ENCODE measurements at places on chromosomes 3 and 15.

DNA sequence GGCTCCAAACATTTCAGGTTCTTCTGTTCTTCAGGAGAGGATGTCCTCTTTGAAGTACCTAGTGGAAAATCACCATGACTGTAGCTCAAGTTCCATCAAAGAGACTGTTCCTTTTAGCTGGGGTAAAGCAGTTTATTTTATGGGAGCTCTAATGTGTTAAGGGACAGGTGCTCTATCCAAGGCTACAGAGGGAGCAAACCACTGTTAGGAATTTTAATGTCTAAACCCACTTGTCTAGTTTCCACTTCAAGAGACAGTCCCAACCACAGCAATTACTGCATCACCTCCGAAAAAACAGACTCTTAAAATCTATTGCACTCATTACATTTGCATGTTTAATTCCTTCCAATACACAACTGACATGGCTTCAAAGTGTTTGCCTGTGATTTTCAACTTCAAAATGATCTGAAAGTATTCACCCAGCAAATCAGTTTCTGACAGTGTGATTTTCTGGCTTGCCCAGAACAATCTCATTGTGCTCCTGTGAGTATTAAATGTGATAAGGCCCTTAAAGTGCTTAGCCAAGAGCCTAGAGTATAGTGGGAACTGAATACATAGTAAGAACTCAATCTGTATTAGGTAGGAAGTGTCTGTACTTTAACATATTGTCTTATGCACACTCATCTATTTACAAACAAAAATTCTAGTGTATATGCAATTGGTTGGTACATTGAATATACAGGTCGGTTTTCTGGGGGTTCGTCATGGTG is 266.5 kb upstream of the CCDC54 start:
- no peak for DNase-seq
- H3K27ac ChIP-seq: no peak overlapping the region
- H3K4me3 ChIP-seq: no peak overlapping the region

DNA sequence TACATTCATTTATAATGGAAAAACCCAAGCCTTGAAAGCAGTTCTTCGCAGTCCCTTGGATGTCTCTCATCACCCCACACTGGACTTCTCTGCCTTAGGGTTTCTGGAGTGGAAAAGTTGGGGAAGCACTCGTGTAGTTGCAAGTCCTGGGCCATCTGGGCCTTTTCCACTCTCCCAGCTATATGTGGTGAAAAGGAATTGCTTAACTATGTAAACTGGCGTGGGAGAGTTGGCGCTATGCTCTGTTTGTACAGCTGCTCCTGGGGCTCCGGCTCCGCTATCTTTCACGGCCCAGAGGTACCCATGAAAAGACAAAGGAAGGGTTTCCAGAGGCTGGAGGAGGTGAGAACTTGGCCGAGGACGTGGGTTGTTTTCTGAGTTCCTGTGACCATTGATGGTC is 81.1 kb upstream of the MYZAP start:
- H3K27me3 ChIP-seq: no peaks in the 10 kb centered on the region
- H3K27ac ChIP-seq: no peak overlapping the region
- no peak for DNase-seq
- H3K4me1 ChIP-seq: no peaks in the 10 kb centered on the region
- H3K36me3 ChIP-seq: no peaks in the 10 kb centered on the region
- no peak overlapping the region for H3K4me3 ChIP-seq

- H3K36me3 ChIP-seq: no peaks in the 10 kb centered on the region
- H3K4me3 ChIP-seq: no peak overlapping the region
- no peak overlapping the region for H3K27ac ChIP-seq
- H3K27me3 ChIP-seq: no peaks in the 10 kb centered on the region
- H3K4me1 ChIP-seq: no peaks in the 10 kb centered on the region
Measured at GRCh38 chr3:38574411-38575278, 74.8 kb downstream of the SCN5A start.

- DNase-seq: no peak
- H3K27me3 ChIP-seq: no peaks in the 10 kb centered on the region
- H3K36me3 ChIP-seq: no peaks in the 10 kb centered on the region
- H3K4me3 ChIP-seq: no peak overlapping the region
- no peaks in the 10 kb centered on the region for H3K4me1 ChIP-seq
Measured at GRCh38 chr15:39510001-39510701, 70.7 kb upstream of the THBS1 start.

GRCh38 chr3:123319760-123320159 is 118.0 kb downstream of the SEC22A start:
- no peaks in the 10 kb centered on the region for H3K27me3 ChIP-seq
- no peaks in the 10 kb centered on the region for H3K36me3 ChIP-seq
- H3K4me3 ChIP-seq: no peak overlapping the region
- DNase-seq: no peak
- no peaks in the 10 kb centered on the region for H3K4me1 ChIP-seq

DNA sequence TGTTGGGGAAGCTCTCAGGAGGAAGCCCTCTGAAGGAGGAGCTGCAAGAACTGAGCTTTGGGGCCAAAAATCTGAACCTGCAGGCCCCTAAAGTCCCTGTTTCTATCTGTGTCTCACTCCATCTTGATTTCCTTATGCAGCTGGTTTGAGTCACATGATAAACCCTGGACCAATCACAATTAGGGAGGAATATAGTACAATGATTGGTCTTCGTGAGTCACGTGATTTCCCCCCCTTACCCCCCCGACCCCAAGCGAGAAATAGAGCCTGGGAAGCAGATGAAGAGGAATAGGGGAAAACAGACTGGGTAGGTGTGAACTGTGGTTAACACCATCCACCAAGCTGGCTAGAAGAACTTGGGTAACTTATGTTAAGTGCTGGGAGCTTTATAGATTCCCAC is 12.9 kb downstream of the CRABP1 start:
- H3K36me3 ChIP-seq: no peaks in the 10 kb centered on the region
- no peak overlapping the region for H3K4me3 ChIP-seq
- no peak for DNase-seq
- H3K27me3 ChIP-seq: no peaks in the 10 kb centered on the region
- H3K4me1 ChIP-seq: no peaks in the 10 kb centered on the region

GRCh38 chr3:125556314-125556713 is 36.3 kb upstream of the SNX4 start:
- H3K36me3 ChIP-seq: no peaks in the 10 kb centered on the region
- no peak overlapping the region for H3K4me3 ChIP-seq
- no peaks in the 10 kb centered on the region for H3K4me1 ChIP-seq
- DNase-seq: no peak
- H3K27me3 ChIP-seq: no peaks in the 10 kb centered on the region
- H3K27ac ChIP-seq: no peak overlapping the region

DNA sequence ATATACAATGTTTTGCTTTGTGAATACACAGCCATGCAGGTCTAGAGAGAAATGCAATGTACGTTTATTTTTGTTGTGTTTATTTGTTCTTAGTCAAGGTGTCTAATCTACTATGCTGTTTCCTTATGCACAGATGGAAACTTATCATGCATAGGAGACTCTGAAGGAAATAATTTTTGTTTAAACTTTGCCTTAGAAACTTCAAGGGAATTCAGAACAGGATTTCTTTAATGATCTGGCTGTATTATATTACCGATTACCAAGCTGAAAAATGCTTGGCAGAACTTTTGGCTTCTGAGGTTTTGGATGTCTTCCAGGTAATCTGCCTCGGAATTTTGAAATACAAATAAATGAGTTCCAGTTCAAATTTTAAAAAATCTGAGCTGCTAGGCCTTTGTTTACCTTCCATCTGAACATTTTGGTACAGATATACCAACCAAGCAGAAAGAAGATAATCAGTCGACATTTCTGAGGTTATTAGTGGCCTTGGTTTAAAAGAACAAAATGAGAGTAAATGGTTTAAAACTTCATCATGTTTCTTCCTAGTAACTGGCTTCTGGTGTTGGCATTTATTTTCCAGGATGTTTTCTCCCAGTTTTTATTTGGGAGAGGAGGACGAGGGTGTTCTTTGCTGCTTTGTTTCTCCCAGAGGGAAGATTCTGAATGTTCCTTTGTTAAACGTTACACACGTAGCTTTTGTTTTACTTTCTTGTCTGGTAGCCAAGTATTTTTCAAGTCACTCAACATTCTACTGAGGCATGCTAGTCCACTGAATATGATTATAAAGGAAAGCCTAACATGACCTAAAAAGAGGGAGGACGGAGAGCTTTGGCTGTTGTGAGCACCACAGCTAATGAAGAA is 421.8 kb upstream of the TBL1XR1 start:
- H3K4me3 ChIP-seq: no peak overlapping the region
- H3K27ac ChIP-seq: peak overlapping the region; percentile 80
- no peaks in the 10 kb centered on the region for H3K36me3 ChIP-seq
- H3K27me3 ChIP-seq: no peaks in the 10 kb centered on the region

DNA sequence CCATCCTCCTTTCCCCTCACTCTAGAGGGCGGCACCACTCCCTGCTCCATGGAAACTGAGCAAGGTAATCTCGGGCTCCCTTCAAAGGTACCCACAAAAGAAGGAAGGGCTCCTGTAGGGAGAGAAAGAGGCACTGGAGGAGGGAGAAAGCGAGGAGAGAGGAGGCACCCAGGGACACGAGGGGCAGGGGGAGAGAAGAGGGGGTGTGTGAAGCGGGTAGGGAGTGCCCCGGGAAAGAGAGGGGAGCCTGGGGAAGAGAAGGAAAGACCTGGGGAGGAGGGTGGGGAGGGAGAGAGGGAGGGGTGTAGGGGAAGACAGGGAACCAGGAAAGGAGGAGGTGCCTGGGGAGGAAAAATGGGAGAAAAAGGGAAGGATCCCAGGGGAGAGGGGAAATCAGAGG is 523 bp downstream of the VILL start:
- H3K27me3 ChIP-seq: no peaks in the 10 kb centered on the region
- no peak overlapping the region for H3K27ac ChIP-seq
- H3K36me3 ChIP-seq: no peaks in the 10 kb centered on the region
- H3K4me3 ChIP-seq: no peak overlapping the region
- no peak for DNase-seq

GRCh38 chr3:14303336-14304100 is 98.9 kb upstream of the SLC6A6 start:
- DNase-seq: no peak
- no peak overlapping the region for H3K27ac ChIP-seq
- no peaks in the 10 kb centered on the region for H3K27me3 ChIP-seq
- H3K4me3 ChIP-seq: no peak overlapping the region
- H3K4me1 ChIP-seq: no peaks in the 10 kb centered on the region

- no peak overlapping the region for H3K4me3 ChIP-seq
- no peaks in the 10 kb centered on the region for H3K36me3 ChIP-seq
- H3K27ac ChIP-seq: no peak overlapping the region
- H3K4me1 ChIP-seq: no peaks in the 10 kb centered on the region
- no peak for DNase-seq
- H3K27me3 ChIP-seq: no peaks in the 10 kb centered on the region
Measured at GRCh38 chr3:77298417-77298816, 258.5 kb downstream of the ROBO2 start.

- no peaks in the 10 kb centered on the region for H3K4me1 ChIP-seq
- no peak overlapping the region for H3K27ac ChIP-seq
- no peak for DNase-seq
- H3K36me3 ChIP-seq: no peaks in the 10 kb centered on the region
- H3K4me3 ChIP-seq: no peak overlapping the region
Measured at GRCh38 chr3:194051366-194052149, 84.4 kb upstream of the HES1 start.

- no peaks in the 10 kb centered on the region for H3K36me3 ChIP-seq
- H3K27ac ChIP-seq: peak overlapping the region; percentile 92
- H3K4me1 ChIP-seq: peaks cover 5% of the 10 kb centered on the region
Measured at GRCh38 chr3:126083511-126083912, 412 bp downstream of the SLC41A3 start.

- H3K4me3 ChIP-seq: no peak overlapping the region
- H3K36me3 ChIP-seq: no peaks in the 10 kb centered on the region
- H3K4me1 ChIP-seq: no peaks in the 10 kb centered on the region
- DNase-seq: no peak
Measured at GRCh38 chr15:95541301-95541700, 789.2 kb upstream of the NR2F2 start.

DNA sequence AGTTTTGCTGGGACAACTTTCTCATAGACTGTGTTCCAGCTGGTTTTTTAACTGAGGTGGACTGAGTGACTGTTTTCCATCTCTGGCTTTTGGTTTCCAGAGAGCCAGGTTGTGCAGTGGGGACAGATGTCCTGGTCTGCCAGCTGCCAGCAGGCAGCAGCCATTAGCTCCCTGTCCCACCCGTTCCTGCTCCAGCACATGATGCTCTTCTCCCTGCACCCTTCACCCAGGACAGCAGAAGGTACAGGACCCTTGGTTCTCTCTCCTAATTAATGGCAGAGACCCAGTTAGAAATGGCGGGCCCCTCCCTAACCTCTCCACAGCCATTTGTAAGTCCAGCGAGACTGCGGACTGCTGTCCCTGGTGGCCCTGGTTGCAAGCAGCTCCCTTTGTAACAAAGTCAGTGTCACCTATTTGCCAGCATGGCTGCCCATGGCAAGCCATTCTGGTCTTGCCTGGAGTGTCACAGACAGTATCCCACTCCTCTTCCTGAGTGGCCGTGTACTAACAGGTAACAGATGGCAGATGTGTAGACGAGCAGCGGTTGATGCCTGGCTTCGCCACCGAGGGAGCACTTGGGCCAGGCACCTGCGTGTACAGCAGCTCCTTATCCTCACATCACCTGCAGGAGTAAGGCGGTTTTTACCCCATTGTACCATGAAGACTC is 148.3 kb downstream of the DNAJB8 start:
- no peak for DNase-seq
- no peaks in the 10 kb centered on the region for H3K4me1 ChIP-seq
- H3K27ac ChIP-seq: peak overlapping the region; percentile 80

DNA sequence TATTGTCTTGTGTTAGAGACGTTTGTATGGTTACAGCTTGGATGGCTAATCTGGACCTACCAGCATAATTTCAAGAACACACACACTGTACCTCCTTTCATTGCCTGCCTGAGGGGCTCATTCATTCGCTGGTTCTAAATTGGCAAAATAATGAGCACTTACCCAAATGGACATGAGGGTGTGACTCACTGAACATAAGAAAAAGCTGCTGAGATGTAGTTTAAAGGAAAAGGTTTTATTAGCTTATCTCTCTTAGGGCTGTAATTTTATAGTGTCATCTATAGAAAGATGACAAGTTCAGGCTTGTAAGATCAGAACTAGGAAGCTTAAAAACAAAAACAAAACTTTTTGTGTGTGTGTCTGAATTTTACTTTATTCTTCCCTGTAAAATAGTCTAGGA is 120.7 kb upstream of the WNT7A start:
- H3K27ac ChIP-seq: no peak overlapping the region
- H3K27me3 ChIP-seq: no peaks in the 10 kb centered on the region
- no peak overlapping the region for H3K4me3 ChIP-seq
- no peak for DNase-seq
- H3K36me3 ChIP-seq: no peaks in the 10 kb centered on the region
- no peaks in the 10 kb centered on the region for H3K4me1 ChIP-seq
